ENCODE measurements at places on chromosomes 5 and 9. TPM values are rescaled to one million over a fixed set of nuclear protein-coding genes. Genes with fewer than 3 reads are reported as not detected.
A peak's percentile ranks its signal among the peaks of the same experiment; 100 is the strongest.

- H3K27ac ChIP-seq, result peak overlapping the region; percentile 67
- no peak overlapping the region for H3K4me3 ChIP-seq
- H3K36me3 ChIP-seq, result peaks cover 68% of the 10 kb centered on the region
- no peaks in the 10 kb centered on the region for H3K27me3 ChIP-seq
These were observed 7.0 kb upstream of the PRR7 start for GRCh38 chr5:177439518-177440053.

- no peak for DNase-seq
- peaks cover 12% of the 10 kb centered on the region for H3K27me3 ChIP-seq
- no peaks in the 10 kb centered on the region for H3K4me1 ChIP-seq
- no peak overlapping the region for H3K27ac ChIP-seq
- no peaks in the 10 kb centered on the region for H3K36me3 ChIP-seq
These were observed 84.8 kb upstream of the ALDH1A1 start for GRCh38 chr9:73037613-73038012.

GRCh38 chr9:134814598-134815215, 65.9 kb upstream of the FCN2 start:
- H3K36me3 ChIP-seq, result no peaks in the 10 kb centered on the region
- no peak for DNase-seq
- H3K4me1 ChIP-seq, result no peaks in the 10 kb centered on the region
- H3K27me3 ChIP-seq, result no peaks in the 10 kb centered on the region

PTPRD gene
- total RNA-seq, result not detected

RNF180 gene
- not detected for total RNA-seq

PAEP gene
- total RNA-seq, result not detected

GABRA6 gene
- total RNA-seq, result not detected
